ENCODE measurements at places on chromosomes 3 and 15. TPM values are rescaled to one million over a fixed set of nuclear protein-coding genes. Genes with fewer than 3 reads are reported as not detected.

Gene ALDH1A3
- total RNA-seq = 2,025 TPM

Gene CPB1
- not detected for total RNA-seq

Gene KNG1
- total RNA-seq = not detected

Gene GXYLT2
- 21.3 TPM for total RNA-seq

Gene ACTRT3
- 0.72 TPM for total RNA-seq

Gene CFAP91
- total RNA-seq = 0.50 TPM

Gene TMEM40
- not detected for total RNA-seq

Gene IRAK2
- 3.5 TPM for total RNA-seq

Gene SLC22A14
- 0.29 TPM for total RNA-seq

Gene RTP3
- total RNA-seq = 0.08 TPM

Gene RTP4
- total RNA-seq = 0.90 TPM

Gene GPR160
- 0.57 TPM for total RNA-seq

Gene ESYT3
- 0.38 TPM for total RNA-seq

Gene LRRC31
- total RNA-seq = not detected

Gene NOP10
- total RNA-seq = 165 TPM

All from A375 (cell line).